ENCODE measurements at places on chromosomes 13 and 19.

DNA sequence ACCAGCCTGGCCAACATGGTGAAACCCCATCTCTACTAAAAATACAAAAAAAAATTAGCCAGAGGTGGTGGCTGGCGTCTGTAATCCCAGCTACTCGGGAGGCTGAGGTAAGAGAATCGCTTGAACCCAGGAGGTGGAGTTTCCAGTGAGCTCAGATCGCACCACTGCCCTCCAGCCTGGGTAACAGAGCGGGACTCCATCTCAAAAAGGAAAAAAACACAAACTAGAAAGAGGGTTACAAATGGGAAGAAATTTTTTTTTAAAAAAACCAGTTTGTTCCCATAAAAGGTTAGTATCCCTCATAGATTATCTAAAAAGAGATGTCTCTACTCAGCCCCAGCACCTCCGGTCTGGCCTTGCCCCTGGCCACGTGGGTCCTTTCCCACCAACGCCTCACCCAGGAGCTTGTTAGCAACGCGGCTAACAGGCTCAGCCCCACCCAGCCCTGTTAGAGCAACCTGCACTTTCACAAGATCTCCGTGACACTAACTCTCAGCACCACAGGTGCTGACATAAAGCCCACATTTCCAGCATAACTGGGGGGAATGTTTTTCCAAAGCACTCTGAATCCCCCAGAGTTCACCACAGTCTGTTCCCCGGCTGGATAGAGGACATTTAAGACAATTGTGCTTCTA lies 4.3 kb downstream of the DMKN start:
- peak; percentile 38 for DNase-seq

- DNase-seq = no peak
Observed at GRCh38 chr19:3521104-3521445, 15.0 kb downstream of the FZR1 start.

- no peak for DNase-seq
Observed at GRCh38 chr13:72889495-72889894, 107.6 kb downstream of the PIBF1 start.

DNA sequence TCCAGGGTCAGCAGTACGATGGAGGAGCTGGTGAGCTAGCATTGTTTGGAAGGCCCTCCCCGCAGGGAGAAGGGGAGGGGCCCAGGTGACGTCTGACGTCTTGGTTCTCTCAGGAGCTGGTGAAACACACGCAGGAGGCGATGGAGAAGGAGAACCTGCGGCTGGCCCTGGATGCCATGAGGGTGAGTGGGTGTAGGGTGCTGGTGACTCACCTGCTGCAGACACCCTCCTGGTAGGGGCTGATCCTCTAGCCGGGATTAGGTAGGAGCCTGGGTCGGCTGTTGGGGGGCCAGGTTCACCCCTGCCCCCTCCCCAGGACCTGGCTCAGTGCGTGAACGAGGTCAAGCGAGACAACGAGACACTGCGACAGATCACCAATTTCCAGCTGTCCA lies 55.8 kb downstream of the VAV1 start:
- DNase-seq = no peak

GRCh38 chr13:80083853-80084676 lies 256.9 kb downstream of the SPRY2 start:
- peak; percentile 95 for DNase-seq

DNA sequence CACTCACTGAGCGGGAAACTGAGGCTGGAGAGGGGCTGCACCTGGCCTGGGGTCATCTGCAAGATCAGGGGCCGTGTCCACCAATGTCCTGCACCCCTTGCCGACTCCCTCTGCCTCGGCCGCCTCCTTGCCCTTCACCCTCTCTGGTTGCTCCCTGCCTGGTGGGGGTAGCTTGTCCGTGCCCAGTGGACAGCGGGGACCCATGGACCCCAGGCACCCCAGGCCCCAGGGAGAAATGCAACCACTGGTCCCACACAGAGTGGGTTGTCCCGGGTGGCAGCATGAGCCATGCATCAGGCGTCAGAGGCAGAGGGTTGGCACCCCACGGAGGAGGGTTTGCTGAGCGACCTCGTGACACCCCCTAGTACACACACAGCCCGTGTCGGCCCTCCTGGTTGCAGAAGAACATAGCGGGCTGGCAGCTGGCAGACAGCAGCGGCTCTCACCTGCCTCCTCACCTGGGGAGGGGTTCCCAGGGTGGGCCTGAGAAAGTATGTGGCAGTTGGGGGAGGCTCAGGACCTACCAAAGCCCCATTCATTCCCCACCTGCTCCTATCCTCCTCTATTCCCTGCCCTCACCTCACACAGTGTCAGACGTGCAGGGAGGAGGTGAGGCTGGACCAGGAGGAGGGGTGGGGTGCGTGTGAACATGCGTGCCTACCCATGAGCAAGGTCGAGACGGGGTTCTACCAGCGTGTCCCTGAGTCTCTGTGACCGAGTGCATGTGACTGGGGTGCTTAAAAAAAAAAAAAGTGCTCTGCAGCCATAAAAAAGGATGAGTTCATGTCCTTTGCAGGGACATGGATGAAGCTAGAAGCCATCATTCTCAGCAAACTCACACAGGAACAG lies 8.7 kb downstream of the ADAMTSL5 start:
- no peak for DNase-seq

- DNase-seq = peak; percentile 4
Observed at GRCh38 chr13:109196948-109197347, 567.5 kb downstream of the MYO16 start.

DNA sequence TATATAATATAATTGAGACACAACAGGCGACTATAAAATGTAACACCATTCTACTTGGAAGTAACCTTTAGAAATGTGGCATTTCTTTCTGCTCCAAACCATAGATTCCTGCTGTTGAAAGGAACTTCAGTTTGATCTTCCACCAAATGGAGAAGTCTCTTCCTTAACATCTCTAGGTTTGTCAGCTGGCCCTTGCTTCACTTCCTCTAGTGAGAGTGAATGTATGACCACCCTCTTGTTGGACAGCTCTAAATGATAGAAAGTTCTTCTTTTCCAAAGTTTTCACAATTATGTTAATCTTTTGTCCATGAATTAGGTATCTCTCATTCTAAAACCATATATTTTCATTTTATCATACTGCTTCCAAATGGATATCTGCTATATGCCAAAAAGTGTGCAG lies 13.8 kb upstream of the COG6 start:
- DNase-seq = no peak

DNA sequence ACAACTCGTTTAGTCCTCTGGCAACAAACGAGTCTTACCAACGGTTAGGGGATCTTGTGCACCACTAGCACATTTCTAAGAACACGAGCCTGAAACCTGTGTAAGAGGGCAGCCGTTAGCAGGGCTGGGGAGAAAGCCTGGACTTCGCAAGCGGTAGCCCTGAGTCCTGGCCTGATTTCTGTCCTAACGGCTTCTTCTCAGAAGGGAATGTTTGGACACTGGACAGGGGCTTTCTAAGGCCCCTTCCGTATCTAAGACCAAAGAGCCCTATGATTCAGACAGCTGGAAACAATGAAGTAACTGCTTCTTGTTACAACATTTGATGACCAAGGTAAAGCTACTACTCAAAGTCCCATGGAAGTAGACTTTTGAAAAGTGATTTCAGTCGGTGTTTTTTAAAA lies 2.2 kb downstream of the ANKRD10 start:
- DNase-seq = peak; percentile 78

GRCh38 chr19:2048959-2049740 lies 1.9 kb downstream of the MKNK2 start:
- peak; percentile 63 for DNase-seq

GRCh38 chr19:8366961-8367326 lies 3.0 kb downstream of the ANGPTL4 start:
- peak; percentile 40 for DNase-seq

- peak; percentile 92 for DNase-seq
Observed at GRCh38 chr13:46961719-46962118, 64.9 kb upstream of the HTR2A start.

DNA sequence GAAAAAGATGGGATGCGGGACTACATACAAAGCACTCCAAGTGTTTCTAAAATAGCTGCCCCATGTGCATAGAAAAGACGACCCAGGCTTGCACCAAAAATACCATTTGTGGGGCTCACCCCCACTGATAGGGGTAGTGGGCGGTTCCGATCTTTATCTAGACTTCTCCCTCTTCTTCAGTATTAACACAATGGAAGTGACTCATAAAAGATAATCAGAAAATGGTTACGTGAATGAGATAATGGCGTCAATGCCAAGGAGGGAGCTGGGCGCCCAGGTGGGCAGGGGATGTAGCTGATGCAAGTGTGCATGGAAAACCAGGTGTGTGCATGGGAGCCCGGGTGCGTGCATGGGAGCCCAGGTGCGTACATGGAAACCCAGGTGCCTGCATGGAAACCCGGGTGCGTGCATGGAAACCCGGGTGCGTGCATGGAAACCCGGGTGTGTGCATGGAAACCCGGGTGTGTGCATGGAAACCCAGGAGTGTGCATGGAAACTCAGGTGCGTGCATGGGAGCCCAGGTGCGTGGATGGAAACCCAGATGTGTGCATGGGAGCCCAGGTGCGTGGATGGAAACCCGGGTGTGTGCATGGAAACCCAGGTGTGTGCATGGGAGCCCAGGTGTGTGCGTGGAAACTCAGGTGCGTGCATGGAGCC lies 32.7 kb downstream of the LAMP1 start:
- DNase-seq = no peak

DNA sequence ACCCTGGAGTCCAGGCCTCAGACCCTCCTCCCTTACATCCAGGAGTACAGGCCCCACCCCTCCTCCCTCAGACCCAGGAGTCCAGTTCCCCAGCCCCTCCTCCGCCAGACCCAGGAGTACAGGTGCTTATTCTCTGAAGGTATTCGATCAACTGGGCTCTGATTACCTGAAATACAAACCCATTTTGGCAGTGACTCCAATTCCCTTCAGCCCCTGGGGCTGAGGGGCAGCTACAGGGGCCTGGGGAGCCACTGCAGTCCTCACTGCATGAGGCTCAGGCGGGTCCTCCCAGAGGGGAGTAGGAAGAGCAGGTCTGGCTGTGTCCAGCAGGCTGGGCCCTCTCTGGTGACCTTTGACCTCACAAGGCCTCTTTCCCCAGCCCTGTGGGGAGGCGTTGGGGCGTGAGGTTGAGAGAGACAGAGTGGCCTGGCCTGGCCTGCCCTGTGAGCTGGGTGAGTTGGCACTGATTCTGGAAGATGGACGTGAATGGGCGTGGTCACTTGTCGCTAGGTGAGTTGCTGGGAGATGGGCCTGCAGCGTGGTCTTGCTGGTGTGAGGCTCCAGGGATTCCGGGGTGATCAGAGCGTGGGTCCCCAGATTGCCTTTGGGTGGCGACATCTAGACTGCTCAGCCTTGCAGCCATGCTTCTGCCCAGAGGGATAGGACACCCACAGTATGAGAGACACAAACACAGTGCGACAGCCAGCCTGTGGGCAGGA lies 3.1 kb downstream of the BCAT2 start:
- DNase-seq = no peak

DNA sequence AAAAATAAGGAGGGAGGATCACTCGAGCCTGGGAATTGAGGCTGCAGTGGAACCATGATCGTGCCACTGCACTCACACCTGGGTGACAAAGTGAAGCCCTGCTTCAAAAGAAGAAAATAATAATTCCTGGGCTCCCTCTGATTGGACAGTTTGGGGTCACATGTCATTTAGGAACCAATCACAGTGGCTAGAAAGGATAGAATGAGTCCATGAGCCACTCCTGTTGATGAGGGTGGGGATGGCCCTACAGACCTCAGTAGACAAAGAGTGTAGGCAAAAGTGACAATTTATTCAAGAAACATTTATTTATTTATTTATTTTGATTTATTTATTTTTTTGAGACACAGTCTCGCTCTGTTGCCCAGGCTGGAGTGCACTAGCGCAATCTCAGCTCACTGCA lies 26.8 kb upstream of the ADGRE5 start:
- no peak for DNase-seq

DNA sequence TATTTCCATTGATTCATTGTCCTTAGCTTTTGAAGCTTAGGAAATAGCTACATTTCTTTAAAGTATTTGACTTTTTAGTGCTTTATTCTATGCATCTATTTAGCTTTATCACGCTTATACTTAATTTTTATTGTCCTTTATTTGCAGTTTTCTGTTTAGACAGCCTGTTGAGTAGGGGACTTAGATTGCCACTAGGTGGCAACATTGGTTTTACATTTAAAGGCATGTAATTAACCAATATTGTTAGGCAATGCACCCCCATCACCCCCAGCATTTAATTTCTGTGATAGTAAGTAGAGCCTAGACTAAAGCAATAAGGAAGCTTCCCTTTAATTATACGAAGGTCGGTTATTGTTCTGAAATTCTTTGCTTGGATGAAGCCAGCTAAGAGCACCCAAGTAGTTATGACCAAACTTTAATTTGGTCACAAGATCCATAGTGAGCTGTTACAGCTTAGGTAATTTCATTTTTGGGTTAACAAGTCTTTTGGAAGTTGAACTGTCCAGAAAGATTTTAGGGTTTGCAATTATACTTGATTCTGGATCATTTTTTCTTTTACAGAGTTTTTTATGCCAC lies 36.5 kb downstream of the B3GLCT start:
- DNase-seq = peak; percentile 75

DNA sequence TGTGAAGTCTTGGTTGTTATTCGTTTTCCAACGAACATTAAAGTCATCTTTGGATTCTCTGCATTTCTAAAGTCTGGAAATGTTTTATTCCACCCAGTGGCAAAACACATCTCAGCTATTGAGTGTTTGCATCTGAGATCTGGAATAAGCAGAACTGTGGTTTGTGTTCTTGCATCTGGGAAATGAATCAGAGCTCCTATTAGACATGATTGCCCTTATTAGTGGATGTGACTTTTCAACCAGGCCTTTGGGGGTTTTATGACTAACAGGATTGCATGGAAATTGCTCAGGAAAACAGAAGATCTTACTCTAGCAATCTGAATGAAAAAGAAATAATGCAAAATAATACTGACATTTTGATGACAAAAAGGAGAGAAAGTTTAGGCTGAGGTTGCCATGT lies 488.8 kb downstream of the IRS2 start:
- peak; percentile 93 for DNase-seq

DNA sequence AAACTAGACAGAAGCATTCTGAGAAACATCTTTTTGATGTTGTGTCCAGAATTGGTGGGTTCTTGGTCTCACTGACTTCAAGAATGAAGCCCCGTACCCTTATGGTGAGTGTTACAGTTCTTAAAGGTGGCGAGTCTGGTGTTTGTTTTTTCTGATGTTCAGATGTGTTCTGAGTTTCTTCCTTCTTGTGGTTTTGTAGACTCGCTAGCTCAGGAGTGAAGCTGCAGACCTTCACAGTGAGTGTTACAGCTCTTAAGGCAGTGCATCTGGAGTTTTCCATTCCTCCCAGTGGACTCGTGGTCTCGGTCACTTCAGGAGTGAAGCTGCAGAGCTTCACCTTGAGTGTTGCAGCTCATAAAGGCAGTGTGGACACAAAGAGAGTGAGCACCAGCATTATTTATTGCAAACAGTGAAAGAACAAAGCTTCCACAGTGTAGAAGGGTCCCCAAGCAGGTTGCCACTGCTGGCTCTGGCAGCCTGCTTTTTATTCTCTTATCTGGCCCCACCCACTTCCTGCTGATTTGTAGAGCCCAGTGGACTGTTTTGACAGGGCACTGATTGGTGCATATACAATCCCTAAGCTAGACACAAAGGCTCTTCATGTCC lies 1820.8 kb downstream of the UQCRFS1 start:
- DNase-seq = no peak

GRCh38 chr13:97946951-97947588 lies 6.4 kb upstream of the IPO5 start:
- DNase-seq = peak; percentile 92
